Kidney epithelial cell (primary cell): ENCODE measurements at places on chromosomes 6 and 20. TPM values are rescaled to one million over a fixed set of nuclear protein-coding genes. Genes with fewer than 3 reads are reported as not detected.

DNA sequence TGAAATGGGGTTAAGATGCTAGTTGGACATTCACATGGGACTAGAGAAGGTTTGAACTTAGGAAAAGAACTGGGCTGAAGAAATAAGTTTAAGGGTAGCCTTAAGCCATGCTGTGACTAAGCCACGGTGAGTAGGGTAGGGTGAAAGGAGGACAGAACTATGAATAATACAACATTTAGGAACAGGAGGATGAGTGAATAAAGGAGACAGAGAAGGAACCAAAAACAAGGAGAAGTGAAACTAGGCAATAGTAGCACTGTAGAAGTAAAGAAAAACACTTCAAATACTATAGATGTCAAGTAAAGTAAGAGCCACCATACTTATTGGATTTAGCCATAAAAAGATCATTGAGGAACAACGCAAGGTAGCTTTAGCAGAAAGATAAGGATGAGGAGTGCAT is 111.2 kb downstream of the KCNQ5 start:
- DNase-seq: no peak

DNA sequence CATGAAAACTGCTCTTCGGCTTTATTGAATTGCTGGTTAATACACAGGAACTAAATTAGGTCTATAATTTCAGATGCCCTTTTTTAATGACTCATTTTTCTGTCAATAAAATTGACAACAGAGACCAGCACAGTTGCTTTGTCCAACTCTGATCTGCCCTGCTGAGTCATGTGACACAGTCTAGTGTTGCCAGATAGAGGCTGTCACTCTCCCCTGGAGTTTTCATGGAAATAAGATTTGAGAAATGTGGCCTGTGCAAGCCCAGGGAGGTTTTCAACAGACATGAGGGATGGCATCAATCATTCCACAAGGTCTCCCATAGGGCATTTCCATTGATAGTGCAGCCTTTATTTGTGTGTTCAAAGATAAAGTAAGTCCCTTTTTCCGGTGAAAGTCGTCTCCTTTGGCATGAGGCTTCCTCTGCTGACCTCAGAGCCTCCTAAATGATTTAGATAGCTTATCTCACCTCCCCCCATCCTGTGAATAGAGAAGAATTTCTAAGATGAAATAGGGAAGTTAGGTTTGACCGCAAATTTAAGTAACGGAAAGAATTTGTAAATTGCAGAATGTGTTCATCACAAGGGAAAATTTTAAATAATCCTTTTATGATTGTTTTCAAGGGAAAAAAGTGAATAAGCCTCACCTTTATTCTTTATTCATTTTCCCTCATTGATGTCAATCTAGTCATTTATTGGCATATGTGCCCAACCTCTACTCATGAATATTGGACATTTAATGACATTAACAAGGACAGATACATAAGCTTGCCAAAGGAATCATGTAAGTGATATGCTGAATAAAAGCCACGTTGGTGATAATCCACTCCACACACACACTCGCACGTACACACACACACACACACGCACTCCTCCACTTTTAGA is 277.7 kb downstream of the ADGB start:
- no peak for DNase-seq

The TMEM244 gene
- not detected in 2 replicates for total RNA-seq

DNA sequence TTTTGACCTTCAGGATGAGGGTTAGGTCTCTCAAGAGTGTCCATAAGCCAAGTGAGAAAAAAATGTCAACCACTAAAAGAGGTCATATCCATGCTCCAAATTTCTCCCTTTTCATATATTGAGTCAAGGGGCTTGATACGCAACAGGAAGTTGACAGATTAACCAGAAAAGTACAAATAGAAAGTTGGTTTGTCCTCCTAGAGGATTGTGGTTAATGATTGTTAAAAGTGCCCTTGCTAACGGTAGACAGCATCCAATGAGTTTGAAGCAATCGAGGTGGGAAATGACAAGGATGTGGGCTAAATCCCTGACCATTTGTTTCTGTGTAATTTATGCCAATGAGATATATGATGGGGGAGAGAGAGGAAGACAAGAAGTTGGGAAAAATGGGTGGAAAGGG is 18.1 kb upstream of the HBS1L start:
- no peak for DNase-seq

The TNFRSF21 gene
- 54.6 and 61.2 TPM in 2 replicates for total RNA-seq

The TBXT gene
- not detected in 2 replicates for total RNA-seq

The BMP7 gene
- 21.8 and 30.5 TPM in 2 replicates for total RNA-seq

The VIP gene
- 6.5 and 7.1 TPM in 2 replicates for total RNA-seq

- DNase-seq: no peak
Measured at GRCh38 chr20:64090165-64090564, 6.0 kb upstream of the LKAAEAR1 start.

The SYNGAP1 gene
- total RNA-seq: 3.3 and 4.2 TPM in 2 replicates

- no peak for DNase-seq
Measured at GRCh38 chr6:36907781-36908180, 22.0 kb downstream of the C6orf89 start.

DNA sequence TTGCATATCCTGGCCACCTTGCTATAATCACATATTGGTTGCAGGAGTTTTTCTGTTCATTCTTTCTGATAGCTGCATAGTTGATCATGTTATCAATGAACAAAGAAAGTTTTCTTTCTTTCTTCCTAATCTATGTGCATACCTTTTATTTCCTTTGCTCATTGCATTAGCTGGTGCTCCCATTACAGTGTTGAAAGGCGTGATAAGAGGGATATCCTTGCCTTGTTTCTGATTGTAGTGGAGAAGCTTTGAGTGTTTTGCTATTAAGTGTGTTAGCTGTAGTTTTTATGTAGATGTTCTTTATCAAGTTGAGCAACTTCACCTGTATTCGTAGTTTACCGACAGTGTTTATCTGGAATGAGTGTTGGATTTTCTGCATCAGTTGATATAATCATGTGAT is 14.6 kb downstream of the STXBP5 start:
- no peak for DNase-seq

The SLC17A3 gene
- total RNA-seq: not detected in 2 replicates

DNA sequence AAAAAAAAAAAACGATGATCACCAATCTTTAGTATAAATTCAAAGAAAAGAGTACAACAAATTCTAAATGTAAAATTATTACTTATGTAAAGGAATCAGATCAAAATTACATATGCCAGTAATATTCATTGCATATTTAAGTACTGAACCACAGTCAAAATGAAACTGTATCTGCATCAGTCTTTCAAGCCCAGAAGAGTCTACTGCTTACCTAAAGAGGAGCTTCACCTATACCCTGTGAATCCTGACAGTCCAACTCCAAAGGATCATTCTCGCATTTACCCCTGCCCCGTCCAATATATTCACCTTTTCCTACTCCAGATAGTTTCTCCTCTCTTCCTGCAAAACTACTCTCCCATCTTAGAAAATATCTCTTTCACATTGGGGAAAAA is 9.2 kb downstream of the ATG5 start:
- DNase-seq: no peak

The KIF6 gene
- 0.33 and 0.68 TPM in 2 replicates for total RNA-seq

GRCh38 chr20:44412402-44413144 is 57.1 kb downstream of the HNF4A start:
- no peak for DNase-seq

DNA sequence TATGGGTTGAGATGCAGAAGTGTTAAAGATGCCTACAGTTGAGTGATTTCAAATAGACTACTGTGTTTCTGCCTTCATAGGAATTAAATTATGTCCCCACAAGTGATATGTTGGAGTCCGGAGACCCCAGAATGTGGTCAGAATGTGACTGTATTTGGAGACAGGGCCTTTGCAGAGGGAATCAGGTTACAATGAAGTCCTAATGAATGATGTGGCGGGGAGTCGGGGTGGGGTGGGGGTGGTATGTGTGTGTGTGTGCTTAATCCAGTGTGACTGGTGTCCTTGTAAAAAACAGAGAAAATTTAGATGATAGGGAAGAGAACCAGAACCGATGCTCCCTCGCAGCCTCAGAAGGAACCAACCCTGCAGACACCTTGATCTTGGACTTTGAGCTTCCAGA is 448.2 kb downstream of the QKI start:
- no peak for DNase-seq

- DNase-seq: peak; percentile 61
Measured at GRCh38 chr20:19993958-19994669, 23.0 kb upstream of the NAA20 start.

DNA sequence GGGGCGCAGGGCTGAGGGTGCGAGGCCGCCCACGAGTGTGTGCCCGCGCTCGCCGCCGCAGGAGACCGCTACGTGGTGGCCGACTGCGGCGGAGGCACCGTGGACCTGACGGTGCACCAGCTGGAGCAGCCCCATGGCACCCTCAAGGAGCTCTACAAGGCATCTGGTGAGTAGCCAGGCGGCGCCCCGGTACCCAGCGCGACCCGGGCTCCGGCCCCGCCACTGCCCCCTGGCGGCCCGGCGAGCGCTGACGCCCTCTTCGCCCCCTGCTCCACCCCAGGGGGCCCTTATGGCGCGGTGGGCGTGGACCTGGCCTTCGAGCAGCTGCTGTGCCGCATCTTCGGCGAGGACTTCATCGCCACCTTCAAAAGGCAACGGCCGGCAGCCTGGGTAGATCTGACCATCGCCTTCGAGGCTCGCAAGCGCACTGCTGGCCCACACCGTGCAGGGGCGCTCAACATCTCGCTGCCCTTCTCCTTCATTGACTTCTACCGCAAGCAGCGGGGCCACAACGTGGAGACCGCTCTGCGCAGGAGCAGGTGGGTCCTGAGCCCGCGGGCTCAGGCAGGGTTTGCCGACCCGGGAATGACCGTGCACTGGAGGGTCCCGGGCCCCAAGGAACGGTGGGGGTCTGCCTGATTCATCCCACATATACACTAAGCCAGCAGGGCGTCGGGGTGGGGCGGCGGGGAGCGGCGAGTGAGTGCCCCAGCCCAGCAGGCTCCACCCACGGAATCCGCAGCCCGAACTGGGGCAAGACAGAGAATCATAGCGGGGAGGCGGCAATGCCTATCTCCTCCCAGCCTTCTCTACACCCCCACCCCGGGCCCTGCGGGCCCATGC is 17.4 kb downstream of the HSPA12B start:
- no peak for DNase-seq

The TBPL1 gene
- total RNA-seq: 16.8 and 27.7 TPM in 2 replicates

- no peak for DNase-seq
Measured at GRCh38 chr6:42406306-42407280, 45.1 kb downstream of the TRERF1 start.

The ASIP gene
- total RNA-seq: not detected in 2 replicates

- no peak for DNase-seq
Measured at GRCh38 chr20:53064935-53065334, 92.8 kb downstream of the TSHZ2 start.

- no peak for DNase-seq
Measured at GRCh38 chr6:38646166-38646878, 6.6 kb upstream of the BTBD9 start.

- no peak for DNase-seq
Measured at GRCh38 chr20:49337357-49337756, 59.5 kb upstream of the ZNFX1 start.

The BCAS1 gene
- total RNA-seq: 0.04 TPM in 1 of 2 replicates, not detected in the other

DNA sequence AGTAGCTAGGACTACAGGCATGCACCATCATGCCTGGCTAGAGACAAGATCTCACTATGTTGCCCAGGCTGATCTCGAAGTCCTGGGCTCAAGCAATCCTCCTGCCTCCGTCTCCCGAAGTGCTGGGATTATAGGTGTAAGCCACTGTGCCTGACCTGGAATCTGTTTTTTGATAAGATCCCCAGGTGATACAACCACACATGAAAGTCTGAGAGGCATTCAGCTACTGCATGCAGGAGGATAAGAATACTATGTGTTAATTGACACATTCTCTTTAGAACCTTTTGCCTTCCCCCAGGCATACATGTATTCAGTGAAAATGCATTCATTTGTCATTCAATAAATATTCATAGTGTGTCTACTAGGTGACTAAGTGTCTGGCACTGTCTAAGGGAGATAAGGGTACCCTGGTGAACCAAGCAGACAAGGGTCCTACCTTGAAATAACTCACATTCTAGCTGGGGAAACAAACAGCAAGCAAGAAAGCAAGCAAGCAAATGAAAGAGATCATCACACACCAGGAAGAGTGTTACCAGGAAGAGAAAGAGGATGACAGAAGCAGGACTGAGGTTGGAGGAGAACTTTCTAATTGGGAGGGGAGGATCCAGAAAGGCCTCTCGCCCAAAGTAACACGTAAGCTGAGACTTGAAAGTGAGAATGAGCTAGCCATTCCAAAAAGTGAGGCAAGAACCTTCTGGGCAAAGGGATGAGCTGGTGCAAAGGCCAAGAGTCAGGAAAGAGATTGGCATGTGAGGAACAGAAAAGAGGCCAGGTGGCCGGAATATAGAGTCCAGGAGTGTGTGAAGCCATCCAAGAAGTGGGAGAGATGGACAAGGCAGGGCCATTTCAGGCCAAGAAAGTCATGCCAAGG is 6.5 kb downstream of the GFOD1 start:
- no peak for DNase-seq

DNA sequence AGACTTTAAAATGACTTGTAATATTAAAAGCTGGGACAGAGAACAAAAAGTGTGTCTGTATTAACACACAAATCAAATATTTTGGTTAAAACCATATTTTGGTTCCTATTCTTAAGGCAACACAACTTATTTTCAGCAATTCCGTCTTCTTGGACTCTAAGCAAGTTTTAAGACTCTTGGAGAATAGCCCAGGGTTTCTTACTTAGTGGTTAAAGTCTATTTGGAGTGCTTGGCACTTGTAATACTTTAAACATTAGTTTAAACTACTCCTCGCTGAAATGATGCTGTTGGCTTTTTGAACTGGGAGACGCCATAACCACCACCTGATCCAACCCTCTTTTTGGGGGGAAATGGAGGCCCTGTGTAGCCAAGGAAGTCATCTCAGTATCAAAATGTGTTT is 109.7 kb upstream of the GMDS start:
- no peak for DNase-seq

The SAMD10 gene
- total RNA-seq: 8.0 and 9.6 TPM in 2 replicates

The HLA-DOB gene
- total RNA-seq: not detected in 2 replicates

The NOTCH4 gene
- total RNA-seq: 2.4 and 2.9 TPM in 2 replicates

The MUCL3 gene
- total RNA-seq: not detected in 2 replicates

The COL12A1 gene
- 19.2 and 24.3 TPM in 2 replicates for total RNA-seq

- DNase-seq: no peak
Measured at GRCh38 chr6:63730311-63730710, 94.7 kb downstream of the PHF3 start.
